ENCODE measurements at places on chromosomes 1 and 21.

GRCh38 chr1:6471970-6472368 is 6.0 kb upstream of the TNFRSF25 start:
- no peak for DNase-seq

DNA sequence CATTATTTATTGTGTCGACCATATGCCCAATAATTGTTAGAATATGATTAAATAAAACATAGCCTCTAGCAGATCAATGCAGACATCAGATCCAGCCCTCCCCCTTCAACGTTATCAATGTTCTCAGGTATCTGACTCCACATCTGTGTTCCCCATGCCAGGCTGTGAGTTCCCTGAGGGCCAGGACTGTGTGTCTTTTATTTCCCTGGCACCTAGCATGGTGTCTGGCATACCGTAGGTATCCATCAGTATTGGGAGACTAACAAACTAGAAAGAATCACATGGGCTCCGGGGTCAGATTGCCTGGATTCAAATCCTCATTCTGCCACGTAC is 48.3 kb downstream of the SDC3 start:
- DNase-seq = no peak

DNA sequence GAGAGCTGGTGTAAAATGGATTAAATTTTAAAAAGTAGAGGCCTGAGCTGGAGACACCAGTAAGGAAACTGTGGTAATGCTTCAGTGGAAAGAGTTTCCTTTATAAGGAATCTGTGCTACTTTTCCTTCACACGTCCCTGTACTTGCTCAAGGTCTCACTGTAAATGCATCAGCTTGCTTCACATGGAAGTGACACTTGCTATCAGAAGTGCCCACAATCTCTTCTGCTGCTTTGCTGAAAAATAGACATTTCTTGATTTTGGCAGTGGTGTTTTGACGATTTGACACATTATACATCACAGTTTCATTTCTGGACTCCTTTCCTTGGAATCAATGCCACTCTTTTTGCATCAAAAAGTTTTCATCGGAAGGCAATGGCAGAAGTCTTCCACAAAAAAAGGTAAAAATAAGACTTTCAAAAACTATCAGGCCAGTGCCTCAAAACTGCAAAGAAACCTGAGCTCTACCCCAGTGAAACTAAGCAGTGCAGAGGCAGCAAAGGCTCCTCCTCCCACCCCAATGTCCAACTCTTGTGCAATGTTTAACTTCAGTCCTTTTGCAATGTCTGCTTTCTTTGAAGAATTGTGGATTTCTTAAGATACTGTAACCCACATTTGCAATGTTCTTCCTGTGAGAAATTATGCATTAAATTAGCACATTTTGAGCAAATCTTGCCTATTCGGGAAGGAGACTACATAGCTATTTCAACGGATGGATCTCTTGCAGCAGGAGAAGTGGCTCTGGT is 18.4 kb upstream of the TSPAN2 start:
- DNase-seq = no peak

GRCh38 chr1:55376897-55377296 is 161.7 kb upstream of the USP24 start:
- DNase-seq = no peak

DNA sequence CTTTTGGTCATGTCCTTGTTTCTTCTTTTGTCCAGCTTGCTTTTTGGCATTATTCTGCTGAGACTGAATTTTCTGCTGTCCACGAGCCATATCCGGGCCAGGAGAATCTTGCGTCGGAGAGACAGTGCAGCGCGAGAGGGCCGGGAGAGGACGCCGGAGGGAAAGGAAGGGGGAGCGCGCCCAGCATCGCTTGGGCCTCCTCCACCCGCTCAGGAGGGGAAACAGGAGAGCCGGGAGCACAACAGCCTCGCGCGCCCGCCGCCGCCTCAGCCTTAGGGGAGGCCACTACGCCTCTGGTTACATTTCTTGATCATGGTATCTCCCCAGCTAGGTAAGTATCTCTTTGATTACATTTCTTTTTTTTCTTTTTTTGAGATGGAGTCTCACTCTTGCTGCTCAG is 7.4 kb upstream of the DEGS1 start:
- DNase-seq = no peak

- DNase-seq = no peak
Measured at GRCh38 chr1:115433483-115433882, 95.4 kb upstream of the NGF start.
